ENCODE measurements at places on chromosomes 13 and 19.

DNA sequence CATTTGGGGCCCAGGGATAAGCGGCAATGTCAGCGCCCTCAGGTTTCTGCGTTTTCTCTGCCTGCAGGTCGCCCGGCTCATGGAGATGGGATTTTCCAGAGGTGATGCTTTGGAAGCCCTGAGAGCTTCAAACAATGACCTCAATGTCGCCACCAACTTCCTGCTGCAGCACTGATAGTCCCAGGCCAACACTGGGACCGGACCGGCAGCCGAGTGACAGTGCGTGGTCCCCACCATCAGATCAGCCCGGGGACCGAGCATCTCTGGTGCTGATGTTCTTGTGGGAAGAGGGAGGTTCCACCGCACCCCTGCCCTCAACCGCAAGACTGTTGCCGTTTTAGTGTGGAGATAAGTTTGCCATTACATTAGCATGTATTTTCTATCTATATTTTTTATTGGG, 78.0 kb upstream of the GPR183 start:
- H3K27ac ChIP-seq, result peak overlapping the region; percentile 98
- peaks cover 84% of the 10 kb centered on the region for H3K4me1 ChIP-seq
- H3K4me3 ChIP-seq, result peak overlapping the region; percentile 61
- no peak for DNase-seq
- H3K36me3 ChIP-seq, result peaks cover 4% of the 10 kb centered on the region
- no peaks in the 10 kb centered on the region for H3K27me3 ChIP-seq

- H3K4me1 ChIP-seq, result no peaks in the 10 kb centered on the region
- peaks cover 21% of the 10 kb centered on the region for H3K36me3 ChIP-seq
- no peak overlapping the region for H3K27ac ChIP-seq
These were observed 13.2 kb upstream of the ZNF254 start for GRCh38 chr19:24073807-24074206.

GRCh38 chr13:105725887-105726286, 809.6 kb downstream of the EFNB2 start:
- H3K4me1 ChIP-seq, result no peaks in the 10 kb centered on the region
- H3K4me3 ChIP-seq, result no peak overlapping the region
- H3K27me3 ChIP-seq, result peaks cover 2% of the 10 kb centered on the region
- no peaks in the 10 kb centered on the region for H3K36me3 ChIP-seq
- no peak overlapping the region for H3K27ac ChIP-seq

- H3K36me3 ChIP-seq, result no peaks in the 10 kb centered on the region
- H3K27ac ChIP-seq, result no peak overlapping the region
- no peaks in the 10 kb centered on the region for H3K4me1 ChIP-seq
These were observed 826.7 kb downstream of the DIAPH3 start for GRCh38 chr13:59337070-59337469.

GRCh38 chr19:56132316-56132822, 8.7 kb upstream of the ZNF444 start:
- no peak overlapping the region for H3K27ac ChIP-seq
- H3K4me1 ChIP-seq, result peaks cover 8% of the 10 kb centered on the region
- no peaks in the 10 kb centered on the region for H3K27me3 ChIP-seq
- H3K36me3 ChIP-seq, result no peaks in the 10 kb centered on the region

- H3K27ac ChIP-seq, result no peak overlapping the region
- H3K4me1 ChIP-seq, result no peaks in the 10 kb centered on the region
- no peaks in the 10 kb centered on the region for H3K27me3 ChIP-seq
- H3K36me3 ChIP-seq, result peaks cover 44% of the 10 kb centered on the region
- no peak overlapping the region for H3K4me3 ChIP-seq
- DNase-seq, result no peak
These were observed 96.3 kb downstream of the EPSTI1 start for GRCh38 chr13:42895776-42896175.

- DNase-seq, result no peak
- H3K4me1 ChIP-seq, result peaks cover 7% of the 10 kb centered on the region
- H3K4me3 ChIP-seq, result no peak overlapping the region
- H3K27me3 ChIP-seq, result peaks cover 21% of the 10 kb centered on the region
These were observed 99.2 kb downstream of the SLC7A1 start for GRCh38 chr13:29496241-29496712.

- H3K4me1 ChIP-seq, result no peaks in the 10 kb centered on the region
- H3K27me3 ChIP-seq, result no peaks in the 10 kb centered on the region
- no peak overlapping the region for H3K4me3 ChIP-seq
- H3K27ac ChIP-seq, result no peak overlapping the region
- peaks cover 5% of the 10 kb centered on the region for H3K36me3 ChIP-seq
- no peak for DNase-seq
These were observed 116.2 kb upstream of the MCF2L start for GRCh38 chr13:112852808-112853207.

- H3K27ac ChIP-seq, result no peak overlapping the region
- DNase-seq, result no peak
- H3K27me3 ChIP-seq, result peaks cover 10% of the 10 kb centered on the region
- peaks cover 2% of the 10 kb centered on the region for H3K36me3 ChIP-seq
- no peak overlapping the region for H3K4me3 ChIP-seq
These were observed 2.6 kb downstream of the GPR42 start for GRCh38 chr19:35373492-35373891.

DNA sequence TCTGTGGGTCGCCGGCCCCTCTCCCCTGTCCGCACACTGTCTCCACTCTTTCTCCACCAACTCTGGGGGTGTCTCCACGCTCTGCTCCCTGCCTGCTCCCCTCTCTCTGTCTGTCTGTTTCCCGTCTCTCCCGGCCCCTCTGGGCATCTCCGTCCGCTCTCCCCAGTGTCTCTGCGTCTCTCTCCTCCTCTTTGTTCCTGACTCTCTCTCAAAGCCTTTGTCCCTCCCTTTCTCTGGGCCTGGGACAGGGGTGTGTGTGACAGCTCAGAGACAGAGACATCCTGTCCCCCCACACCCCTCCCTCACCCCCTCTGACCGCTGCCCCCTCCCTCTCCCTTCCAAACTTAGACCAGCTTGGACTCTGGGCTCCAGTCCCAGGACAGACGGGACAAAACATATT, 668 bp upstream of the SBK3 start:
- H3K36me3 ChIP-seq, result no peaks in the 10 kb centered on the region
- peaks cover 6% of the 10 kb centered on the region for H3K27me3 ChIP-seq
- peaks cover 3% of the 10 kb centered on the region for H3K4me1 ChIP-seq

GRCh38 chr13:111239764-111240670, 80.4 kb upstream of the TEX29 start:
- no peak for DNase-seq
- no peaks in the 10 kb centered on the region for H3K27me3 ChIP-seq
- H3K27ac ChIP-seq, result no peak overlapping the region
- H3K4me3 ChIP-seq, result no peak overlapping the region
- no peaks in the 10 kb centered on the region for H3K4me1 ChIP-seq
- peaks cover 22% of the 10 kb centered on the region for H3K36me3 ChIP-seq

DNA sequence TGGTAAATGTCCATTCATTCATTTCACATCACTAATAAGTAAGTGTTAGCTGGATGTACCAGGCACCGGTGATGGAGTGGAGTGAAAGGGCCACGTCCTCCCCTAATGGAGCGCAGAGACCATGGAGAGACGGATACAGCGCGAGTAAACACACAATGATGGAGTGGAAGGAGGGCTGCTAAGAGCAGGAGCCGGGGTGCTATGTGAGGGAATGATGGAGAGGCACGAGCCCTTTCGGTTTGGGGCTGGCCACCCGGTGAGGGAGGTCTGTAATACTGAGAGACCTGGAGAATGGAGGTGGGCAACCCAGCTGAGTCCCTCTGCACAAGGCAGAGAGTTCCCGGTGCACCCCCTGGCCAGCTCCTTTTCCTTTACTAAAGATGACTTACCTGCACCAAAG, 53.7 kb downstream of the PEPD start:
- no peaks in the 10 kb centered on the region for H3K4me1 ChIP-seq
- peaks cover 22% of the 10 kb centered on the region for H3K36me3 ChIP-seq
- H3K4me3 ChIP-seq, result no peak overlapping the region
- no peak for DNase-seq
- no peak overlapping the region for H3K27ac ChIP-seq
- H3K27me3 ChIP-seq, result no peaks in the 10 kb centered on the region

DNA sequence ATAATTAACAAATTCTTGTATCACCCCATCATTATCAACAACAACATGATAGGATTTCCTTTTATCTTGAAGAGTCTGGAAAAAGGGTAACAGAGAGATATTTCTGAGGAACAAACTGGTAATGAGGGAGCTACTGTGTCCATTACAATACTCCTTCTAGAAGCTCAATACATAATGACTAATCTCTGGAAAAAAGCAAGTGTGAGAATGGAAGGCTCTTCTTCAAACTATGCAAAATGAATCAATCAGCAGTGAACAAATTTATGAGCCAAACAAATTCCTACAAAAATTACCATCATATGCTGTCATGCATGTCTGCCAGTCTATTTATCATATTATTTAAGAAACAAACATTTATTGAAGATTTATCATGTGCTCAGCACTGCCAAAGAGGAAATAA, 30.0 kb upstream of the USPL1 start:
- H3K4me1 ChIP-seq, result no peaks in the 10 kb centered on the region
- no peak overlapping the region for H3K27ac ChIP-seq
- H3K4me3 ChIP-seq, result no peak overlapping the region
- H3K36me3 ChIP-seq, result no peaks in the 10 kb centered on the region
- H3K27me3 ChIP-seq, result peaks cover 2% of the 10 kb centered on the region

GRCh38 chr13:97423300-97424045, 10.5 kb upstream of the RAP2A start:
- peaks cover 3% of the 10 kb centered on the region for H3K27me3 ChIP-seq
- no peaks in the 10 kb centered on the region for H3K4me1 ChIP-seq
- no peak overlapping the region for H3K4me3 ChIP-seq
- H3K36me3 ChIP-seq, result no peaks in the 10 kb centered on the region
- no peak for DNase-seq
- H3K27ac ChIP-seq, result no peak overlapping the region

DNA sequence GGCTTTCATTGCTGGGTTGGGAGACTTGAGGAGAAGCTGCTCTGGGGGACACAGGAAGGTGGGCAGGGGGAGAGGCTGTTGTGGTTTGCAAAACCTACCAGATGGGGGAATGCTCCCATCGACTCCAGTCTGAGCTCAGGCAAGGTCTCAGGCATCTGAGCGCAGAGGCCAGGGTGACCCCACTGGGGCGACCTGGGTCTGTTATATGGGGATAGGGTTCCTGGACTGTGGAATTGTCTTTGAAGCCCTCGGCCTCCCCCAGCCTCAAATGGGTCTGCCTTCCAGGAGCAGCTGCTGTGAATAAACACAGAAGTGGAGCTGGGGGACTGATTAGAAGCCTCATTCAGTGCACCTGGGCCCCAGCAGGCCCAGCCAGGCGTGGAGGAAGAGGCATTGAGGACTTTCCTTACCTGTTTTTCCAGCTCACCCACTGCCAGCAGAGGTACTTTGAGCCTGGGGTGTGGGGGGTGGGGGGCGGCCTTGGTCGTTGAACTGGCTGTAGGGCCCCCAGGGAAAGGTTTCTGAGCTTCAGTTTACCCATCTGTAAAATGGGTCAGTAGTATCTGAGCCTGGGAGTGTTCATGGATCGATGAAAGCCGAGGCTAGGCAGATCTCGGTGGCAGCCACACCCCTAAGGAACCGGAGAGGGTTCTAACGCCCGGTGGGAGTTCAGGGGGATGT, 1.4 kb downstream of the CERS4 start:
- DNase-seq, result no peak
- peak overlapping the region; percentile 90 for H3K27ac ChIP-seq
- peaks cover 40% of the 10 kb centered on the region for H3K4me1 ChIP-seq
- H3K27me3 ChIP-seq, result no peaks in the 10 kb centered on the region
- peak overlapping the region; percentile 91 for H3K4me3 ChIP-seq

GRCh38 chr19:27774827-27775226, 1438.1 kb downstream of the UQCRFS1 start:
- peaks cover 3% of the 10 kb centered on the region for H3K4me1 ChIP-seq
- H3K4me3 ChIP-seq, result no peak overlapping the region
- no peaks in the 10 kb centered on the region for H3K27me3 ChIP-seq
- peaks cover 76% of the 10 kb centered on the region for H3K36me3 ChIP-seq

DNA sequence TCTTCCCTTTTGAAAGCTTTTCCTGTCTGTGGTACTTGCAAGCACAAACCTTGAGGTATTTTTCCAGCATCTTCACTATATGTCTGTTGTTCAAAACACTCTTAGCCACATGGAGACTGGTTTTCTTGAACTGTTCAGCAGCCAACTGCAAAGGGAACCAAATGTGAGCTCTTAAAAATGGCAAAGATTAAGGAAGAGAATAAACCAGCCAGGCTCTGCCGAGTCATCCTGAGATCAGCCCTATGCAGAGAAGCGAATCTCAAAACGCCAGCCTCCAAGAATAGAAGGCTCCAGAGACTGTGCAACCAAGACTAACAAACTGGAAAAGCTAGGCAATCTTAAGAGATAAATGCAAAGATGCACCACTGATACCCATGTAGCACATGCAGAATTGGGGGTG, 20.7 kb downstream of the AKAP8 start:
- H3K36me3 ChIP-seq, result peaks cover 84% of the 10 kb centered on the region
- H3K27me3 ChIP-seq, result no peaks in the 10 kb centered on the region
- H3K4me1 ChIP-seq, result peaks cover 3% of the 10 kb centered on the region
- no peak overlapping the region for H3K27ac ChIP-seq
- DNase-seq, result no peak

- no peak for DNase-seq
- H3K27me3 ChIP-seq, result peaks cover 62% of the 10 kb centered on the region
- H3K4me1 ChIP-seq, result peaks cover 24% of the 10 kb centered on the region
These were observed 8.6 kb downstream of the PDX1 start for GRCh38 chr13:27928353-27928804.

- H3K4me3 ChIP-seq, result no peak overlapping the region
- H3K4me1 ChIP-seq, result no peaks in the 10 kb centered on the region
- no peaks in the 10 kb centered on the region for H3K36me3 ChIP-seq
- H3K27ac ChIP-seq, result no peak overlapping the region
These were observed 80.9 kb upstream of the ADGRE5 start for GRCh38 chr19:14300303-14300702.

DNA sequence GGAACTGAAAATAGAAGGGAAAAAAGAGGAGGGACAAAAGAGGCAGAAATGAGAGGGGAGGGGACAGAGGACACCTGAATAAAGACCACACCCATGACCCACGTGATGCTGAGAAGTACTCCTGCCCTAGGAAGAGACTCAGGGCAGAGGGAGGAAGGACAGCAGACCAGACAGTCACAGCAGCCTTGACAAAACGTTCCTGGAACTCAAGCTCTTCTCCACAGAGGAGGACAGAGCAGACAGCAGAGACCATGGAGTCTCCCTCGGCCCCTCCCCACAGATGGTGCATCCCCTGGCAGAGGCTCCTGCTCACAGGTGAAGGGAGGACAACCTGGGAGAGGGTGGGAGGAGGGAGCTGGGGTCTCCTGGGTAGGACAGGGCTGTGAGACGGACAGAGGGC, at the start of gene CEACAM5:
Gene CEACAM5, plus strand, starts transcription at position 146 of the 400 bp plus-strand sequence. Its CDS starts 106 bp downstream, at position 252.
- H3K27me3 ChIP-seq, result peaks cover 80% of the 10 kb centered on the region
- peaks cover 10% of the 10 kb centered on the region for H3K4me1 ChIP-seq
- no peak within 1 kb of the TSS for H3K27ac ChIP-seq
- H3K36me3 ChIP-seq, result no peaks in the 10 kb centered on the region
- no peak for DNase-seq

- DNase-seq, result no peak
- H3K4me3 ChIP-seq, result no peak overlapping the region
These were observed 43.3 kb downstream of the ZNF93 start for GRCh38 chr19:19943848-19944582.

- H3K4me1 ChIP-seq, result no peaks in the 10 kb centered on the region
- H3K27me3 ChIP-seq, result no peaks in the 10 kb centered on the region
- no peak overlapping the region for H3K4me3 ChIP-seq
- H3K36me3 ChIP-seq, result no peaks in the 10 kb centered on the region
- no peak for DNase-seq
These were observed 207.2 kb downstream of the SPRY2 start for GRCh38 chr13:80133631-80134261.

- no peaks in the 10 kb centered on the region for H3K27me3 ChIP-seq
- DNase-seq, result no peak
- H3K27ac ChIP-seq, result no peak overlapping the region
These were observed 16.3 kb downstream of the SERP2 start for GRCh38 chr13:44389876-44390275.

Data from naive thymus-derived CD8-positive, alpha-beta T cell (primary cell).